ENCODE measurements at places on chromosomes 5 and 9. TPM values are rescaled to one million over a fixed set of nuclear protein-coding genes. Genes with fewer than 3 reads are reported as not detected.
A peak's percentile ranks its signal among the peaks of the same experiment; 100 is the strongest.

COL5A1 gene
- total RNA-seq, result 9.5 TPM

LRRC26 gene
- 0.55 TPM for total RNA-seq

PCDHB11 gene
- 2.0 TPM for total RNA-seq

TAF11L5 gene
- total RNA-seq, result not detected

DNA sequence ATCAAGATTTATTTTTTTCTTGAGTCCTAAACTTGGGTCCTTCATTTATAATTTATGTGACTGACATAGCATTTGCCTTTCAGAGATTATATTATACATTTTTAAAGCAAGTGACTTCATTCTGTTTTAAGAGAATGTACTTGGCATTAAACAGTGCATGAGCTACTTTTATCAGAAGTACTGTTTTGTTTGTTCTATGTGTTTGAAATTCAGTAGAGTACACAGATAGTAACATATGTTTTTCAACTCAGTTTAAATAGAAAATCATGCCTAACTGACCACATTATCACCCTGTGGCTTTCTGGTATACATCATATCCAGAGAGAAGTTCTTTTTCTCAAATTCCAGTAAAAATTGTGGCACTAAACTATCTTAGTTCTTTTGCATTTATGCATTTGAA, 335.3 kb upstream of the CDH18 start:
- DNase-seq, result no peak
- no peaks in the 10 kb centered on the region for H3K4me1 ChIP-seq
- no peaks in the 10 kb centered on the region for H3K27me3 ChIP-seq

GRCh38 chr9:4424891-4425290, 65.4 kb upstream of the SLC1A1 start:
- H3K36me3 ChIP-seq, result no peaks in the 10 kb centered on the region
- no peak overlapping the region for H3K27ac ChIP-seq
- H3K4me1 ChIP-seq, result no peaks in the 10 kb centered on the region
- H3K27me3 ChIP-seq, result no peaks in the 10 kb centered on the region
- H3K4me3 ChIP-seq, result no peak overlapping the region
- DNase-seq, result no peak

DNA sequence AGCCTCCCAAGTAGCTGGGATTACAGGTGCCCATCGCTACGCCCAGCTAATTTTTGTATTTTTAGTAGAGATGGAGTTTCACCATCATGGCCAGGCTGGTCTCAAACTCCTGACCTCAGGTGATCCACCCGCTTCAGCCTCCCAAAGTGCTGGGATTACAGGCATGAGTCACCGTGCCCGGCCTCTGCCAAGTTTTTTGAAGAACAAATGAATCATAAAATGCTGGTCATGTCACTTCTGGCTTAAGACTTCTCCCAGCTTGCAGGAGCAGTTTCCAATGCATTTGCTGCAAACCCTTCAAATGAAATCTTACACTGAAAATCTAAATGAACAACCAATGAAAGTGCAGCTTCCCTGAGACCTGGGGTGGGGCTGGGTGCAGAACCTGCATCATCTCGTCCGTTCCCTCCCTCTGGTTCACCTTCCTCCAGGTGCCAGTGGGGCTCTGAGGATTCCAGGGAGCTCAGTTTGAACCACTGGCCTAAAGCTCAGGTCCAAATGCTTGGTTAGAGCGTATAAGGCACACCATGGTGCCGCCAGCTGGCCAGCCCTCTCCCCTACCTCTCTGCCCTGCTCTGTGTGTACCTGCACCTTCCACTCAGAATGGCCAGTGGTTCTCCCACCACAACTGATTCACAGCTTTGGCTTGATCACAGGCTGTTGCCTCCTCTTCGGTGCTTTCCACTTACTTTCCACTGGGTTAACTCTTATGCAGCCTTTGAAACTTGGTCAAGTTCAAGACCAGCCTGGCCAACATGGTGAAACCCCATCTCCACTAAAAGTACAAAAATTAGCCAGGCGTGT, 39.8 kb upstream of the FUBP3 start:
- H3K27ac ChIP-seq, result no peak overlapping the region
- H3K27me3 ChIP-seq, result no peaks in the 10 kb centered on the region
- H3K36me3 ChIP-seq, result no peaks in the 10 kb centered on the region

DNA sequence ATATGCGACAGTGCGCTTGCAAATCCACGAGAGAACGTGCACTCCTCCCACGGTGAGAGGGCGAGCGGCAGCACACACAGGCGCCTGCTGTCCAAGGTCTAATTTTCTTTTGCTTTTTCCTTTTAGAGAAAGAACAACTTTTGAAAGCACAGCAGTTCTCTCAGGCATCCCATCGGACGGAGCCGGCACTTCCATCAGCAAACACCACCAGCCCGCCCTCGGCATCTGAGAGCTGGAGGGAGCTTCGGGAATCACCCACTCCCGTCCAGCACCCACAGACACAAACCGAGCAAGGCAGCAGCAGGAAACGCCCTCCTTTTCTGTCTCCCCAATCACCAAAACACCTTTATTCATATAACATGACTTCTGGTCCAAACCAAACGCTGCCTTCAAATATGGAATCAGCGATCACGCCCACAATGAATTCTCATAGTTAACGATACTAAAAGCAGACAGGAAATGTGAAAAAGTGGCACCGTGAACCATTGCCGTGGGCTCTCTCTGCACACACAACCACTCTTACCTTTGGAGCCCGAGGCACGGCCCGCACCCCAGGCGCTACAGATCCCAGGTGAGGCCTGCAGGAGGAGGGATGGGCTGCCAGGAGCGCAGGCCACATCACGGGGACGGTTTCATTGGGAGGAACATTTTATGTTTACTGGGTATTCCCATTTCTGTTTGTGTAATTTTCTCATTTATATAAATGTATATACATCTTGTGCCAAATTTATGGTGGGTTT, 14.2 kb downstream of the LPCAT1 start:
- H3K4me1 ChIP-seq, result peaks cover 14% of the 10 kb centered on the region
- H3K4me3 ChIP-seq, result no peak overlapping the region
- H3K27me3 ChIP-seq, result no peaks in the 10 kb centered on the region
- peaks cover 32% of the 10 kb centered on the region for H3K36me3 ChIP-seq
- no peak overlapping the region for H3K27ac ChIP-seq

- peaks cover under 1% of the 10 kb centered on the region for H3K36me3 ChIP-seq
- H3K4me3 ChIP-seq, result no peak overlapping the region
- H3K27ac ChIP-seq, result no peak overlapping the region
- H3K4me1 ChIP-seq, result no peaks in the 10 kb centered on the region
- H3K27me3 ChIP-seq, result no peaks in the 10 kb centered on the region
- DNase-seq, result peak; percentile 75
Measured at GRCh38 chr5:138035605-138036537, 3.0 kb upstream of the FAM13B start.

GRCh38 chr5:67205981-67206380, 9.4 kb upstream of the CD180 start:
- H3K4me3 ChIP-seq, result no peak overlapping the region
- no peaks in the 10 kb centered on the region for H3K27me3 ChIP-seq
- no peak for DNase-seq
- no peaks in the 10 kb centered on the region for H3K4me1 ChIP-seq
- peaks cover 7% of the 10 kb centered on the region for H3K36me3 ChIP-seq

- DNase-seq, result peak; percentile 67
- H3K27ac ChIP-seq, result peak overlapping the region; percentile 37
- peaks cover 5% of the 10 kb centered on the region for H3K4me1 ChIP-seq
- peak overlapping the region; percentile 85 for H3K4me3 ChIP-seq
Measured at GRCh38 chr5:94618029-94618492, 343 bp downstream of the KIAA0825 start.

Data from H9 (cell line).